Kidney (tissue), 22 donors: ENCODE measurements at places on chromosomes 2 and 18. TPM values are rescaled to one million over a fixed set of nuclear protein-coding genes. Genes with fewer than 3 reads are reported as not detected.

GRCh38 chr2:129868151-129868550 is 111.3 kb upstream of the RAB6C start:
- H3K36me3 ChIP-seq = no peaks in the 10 kb centered on the region
- H3K4me3 ChIP-seq = no peak overlapping the region
- H3K4me1 ChIP-seq = no peaks in the 10 kb centered on the region
- H3K27me3 ChIP-seq = no peaks in the 10 kb centered on the region
- no peak overlapping the region for H3K27ac ChIP-seq

ZNF519 gene
- total RNA-seq = 6.6 TPM

DNA sequence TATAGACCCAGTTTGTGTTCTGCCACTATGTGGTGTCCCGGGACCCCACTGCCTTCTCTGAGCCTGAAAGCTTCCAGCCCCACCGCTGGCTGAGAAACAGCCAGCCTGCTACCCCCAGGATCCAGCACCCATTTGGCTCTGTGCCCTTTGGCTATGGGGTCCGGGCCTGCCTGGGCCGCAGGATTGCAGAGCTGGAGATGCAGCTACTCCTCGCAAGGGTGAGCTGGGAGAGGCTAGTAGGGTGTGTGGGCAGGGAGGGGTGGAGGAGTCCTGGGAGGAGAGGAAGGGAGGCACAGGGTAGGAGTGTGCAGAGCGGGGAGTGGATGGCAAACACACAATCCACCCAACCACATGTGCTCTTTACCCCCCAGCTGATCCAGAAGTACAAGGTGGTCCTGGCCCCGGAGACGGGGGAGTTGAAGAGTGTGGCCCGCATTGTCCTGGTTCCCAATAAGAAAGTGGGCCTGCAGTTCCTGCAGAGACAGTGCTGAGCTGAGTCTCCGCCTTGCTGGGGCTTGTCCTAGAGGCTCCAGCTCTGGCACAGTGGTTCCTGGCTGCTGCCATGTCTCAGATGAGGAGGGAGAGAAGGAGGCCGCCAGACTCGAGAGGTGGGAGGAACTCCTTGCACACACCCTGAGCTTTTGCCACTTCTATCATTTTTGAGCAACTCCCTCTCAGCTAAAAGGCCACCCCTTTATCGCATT is 16.9 kb downstream of the PRKAG3 start:
- no peaks in the 10 kb centered on the region for H3K36me3 ChIP-seq
- DNase-seq = no peak
- H3K4me3 ChIP-seq = no peak overlapping the region
- H3K27me3 ChIP-seq = no peaks in the 10 kb centered on the region

- H3K4me3 ChIP-seq = no peak overlapping the region
- DNase-seq = no peak
- no peak overlapping the region for H3K27ac ChIP-seq
- H3K36me3 ChIP-seq = no peaks in the 10 kb centered on the region
- H3K27me3 ChIP-seq = no peaks in the 10 kb centered on the region
Measured at GRCh38 chr18:8757396-8757997, 52.1 kb downstream of the MTCL1 start.

- DNase-seq = no peak
- H3K27ac ChIP-seq = no peak overlapping the region
- H3K4me3 ChIP-seq = no peak overlapping the region
- H3K4me1 ChIP-seq = no peaks in the 10 kb centered on the region
- no peaks in the 10 kb centered on the region for H3K27me3 ChIP-seq
Measured at GRCh38 chr2:27398962-27399361, 10.4 kb downstream of the PPM1G start.

ACVR1C gene
- 0.79 TPM for total RNA-seq

SYT4 gene
- total RNA-seq = not detected

TPO gene
- total RNA-seq = not detected

SPHKAP gene
- 0.03 TPM for total RNA-seq

DSC2 gene
- 19.8 TPM for total RNA-seq
